Stimulated activated CD4-positive, alpha-beta T cell treated with anti-CD3 and anti-CD28 coated beads, Interleukin-4, amount 100 ng/mL, for 4 hours (primary cell): ENCODE measurements at places on chromosomes 2 and 18.

DNA sequence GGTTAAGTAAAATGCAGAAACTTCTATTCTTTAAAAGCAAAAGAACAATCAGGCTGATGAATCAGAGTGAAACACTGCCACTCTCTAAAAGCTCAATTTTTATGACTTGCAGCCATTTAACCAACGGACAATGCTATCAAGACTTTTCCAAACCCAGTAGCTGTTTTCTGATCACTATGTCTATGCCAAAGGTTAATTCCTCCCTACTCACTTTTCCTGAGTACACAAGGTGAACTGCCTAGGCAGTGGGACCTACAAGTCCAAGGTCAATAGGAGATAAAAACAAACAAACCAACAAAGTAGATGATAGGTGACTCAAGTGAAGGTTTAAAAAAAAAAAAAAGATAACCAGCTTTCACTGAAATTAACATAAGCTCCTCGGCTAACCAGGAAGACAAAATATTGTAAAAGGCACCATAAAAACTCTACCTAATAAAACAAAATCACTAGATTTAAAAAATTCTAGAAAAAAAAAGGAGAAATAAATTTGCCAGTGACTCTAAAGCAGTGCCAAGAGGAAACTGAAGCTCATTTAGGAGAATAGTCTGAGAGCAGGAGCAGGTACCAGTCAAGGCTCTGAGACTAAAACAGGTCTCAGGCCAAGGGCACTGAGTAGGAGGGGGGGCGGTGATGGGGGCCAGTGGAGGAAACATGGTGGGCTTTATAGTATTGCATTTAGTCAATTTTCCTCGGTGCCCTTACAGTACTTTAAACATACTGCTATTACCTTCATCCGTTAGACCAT, 134.1 kb upstream of the DLGAP1 start:
- no peak for DNase-seq

GRCh38 chr2:99868260-99868659, 274.1 kb downstream of the AFF3 start:
- DNase-seq, result no peak

- DNase-seq, result no peak
Observed at GRCh38 chr2:238875471-238876231, 27.8 kb downstream of the TWIST2 start.

DNA sequence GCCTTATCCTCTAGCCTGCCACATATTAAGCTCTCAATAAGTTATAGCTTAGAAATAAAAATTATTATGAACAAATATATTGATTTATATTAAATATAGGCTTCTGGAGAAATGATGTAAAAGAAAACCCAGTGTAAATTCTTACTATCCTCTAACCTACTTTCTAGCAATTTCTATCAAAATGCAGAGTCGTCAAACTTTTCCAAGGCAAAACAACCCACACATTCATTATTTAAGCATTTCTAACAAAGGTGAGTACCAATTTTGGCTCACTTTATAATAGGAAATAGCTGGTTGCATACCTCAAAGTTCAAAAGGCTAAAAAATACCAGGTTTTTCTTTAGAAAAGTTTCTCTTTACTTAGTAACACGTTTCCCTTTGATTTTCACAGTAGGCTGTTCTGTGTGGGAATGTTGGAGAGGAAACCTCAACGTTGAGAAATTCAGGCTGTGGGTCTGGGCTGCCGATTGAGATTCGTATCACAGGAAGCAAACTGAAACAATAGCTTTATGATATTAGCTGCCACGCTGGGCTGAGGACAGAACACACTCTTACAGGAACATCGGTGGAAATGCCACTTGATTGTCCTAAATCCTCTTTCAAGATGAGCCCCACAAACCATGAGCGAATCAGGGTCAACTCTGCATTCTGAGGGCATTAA, 53.0 kb downstream of the EPAS1 start:
- DNase-seq, result no peak

GRCh38 chr18:12904012-12904516, 20.0 kb upstream of the PTPN2 start:
- peak; percentile 50 for DNase-seq

GRCh38 chr18:72674710-72675109, 130.6 kb upstream of the CBLN2 start:
- no peak for DNase-seq

DNA sequence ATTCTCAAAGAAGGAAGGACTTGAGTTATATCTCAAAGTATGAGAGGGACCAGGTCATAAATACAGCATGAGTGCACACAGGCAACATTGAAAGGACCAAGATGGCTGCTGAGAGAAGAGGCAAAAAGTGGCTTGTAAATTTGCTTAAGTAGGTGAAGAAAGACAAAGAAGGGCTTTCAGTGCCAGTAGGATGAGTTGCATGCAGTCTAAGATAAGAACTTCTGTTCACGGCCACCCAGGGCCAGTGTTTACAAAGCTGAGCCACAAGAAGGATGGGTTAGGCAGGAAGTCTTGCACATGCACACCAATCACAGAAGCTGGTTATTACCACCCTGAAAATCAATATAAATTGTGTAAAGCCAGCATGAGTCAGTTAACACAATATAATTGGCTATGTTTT, 3.1 kb upstream of the ABCB11 start:
- no peak for DNase-seq

GRCh38 chr2:98761909-98762308, 31.0 kb upstream of the MGAT4A start:
- no peak for DNase-seq

- DNase-seq, result no peak
Observed at GRCh38 chr18:74226156-74226555, 65.6 kb downstream of the CYB5A start.

- DNase-seq, result no peak
Observed at GRCh38 chr2:164688896-164689419, 67.7 kb upstream of the GRB14 start.

- no peak for DNase-seq
Observed at GRCh38 chr2:65605058-65605742, 172.8 kb upstream of the SPRED2 start.
